Activated CD8-positive, alpha-beta T cell treated with anti-CD3 and anti-CD28 coated beads, Interleukin-2, amount 10 ng/mL, durations not matched to agents 7 days and 5 days (primary cell): ENCODE measurements at places on chromosomes 2 and 18.

- DNase-seq = no peak
These were observed 3.7 kb downstream of the DYM start for GRCh38 chr18:49456794-49457193.

- no peak for DNase-seq
These were observed 34.4 kb downstream of the NEMP2 start for GRCh38 chr2:190500054-190500502.

- DNase-seq = no peak
These were observed 2.4 kb upstream of the NEDD4L start for GRCh38 chr18:58041633-58042032.

- DNase-seq = no peak
These were observed 45.5 kb downstream of the CERS6 start for GRCh38 chr2:168501466-168502065.

DNA sequence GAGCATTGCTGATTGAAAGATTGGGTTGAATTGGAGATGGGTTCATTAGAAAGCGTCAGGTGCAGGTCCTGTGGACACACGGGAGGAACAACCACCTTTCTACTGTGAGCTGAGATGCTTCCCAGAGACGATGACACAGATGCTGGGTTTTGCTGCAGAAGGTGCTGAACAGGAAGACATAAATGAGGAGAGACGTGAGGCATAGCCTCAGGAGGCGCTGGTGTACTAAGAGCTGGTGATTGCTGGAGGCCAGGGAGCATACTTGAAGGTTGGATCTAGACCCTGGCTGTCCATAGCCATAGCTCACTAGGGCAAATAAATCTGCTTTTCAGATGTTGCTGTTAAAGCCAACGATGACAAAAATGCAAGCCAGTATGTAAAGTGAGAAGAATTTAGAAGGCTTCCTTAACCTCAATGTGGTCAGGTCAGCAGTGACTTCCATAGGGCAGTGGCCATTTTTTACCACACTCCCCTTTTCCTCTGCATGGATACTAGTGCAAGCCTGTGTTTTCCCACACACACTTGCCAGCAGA is 153.7 kb downstream of the SOX11 start:
- no peak for DNase-seq
